ENCODE measurements at places on chromosomes 7 and 10. TPM values are rescaled to one million over a fixed set of nuclear protein-coding genes. Genes with fewer than 3 reads are reported as not detected.

The KCTD7 gene
- total RNA-seq: 8.6 TPM

The ARHGAP19 gene
- total RNA-seq: 11.8 TPM

The ACTL6B gene
- total RNA-seq: not detected

The SEMA3A gene
- total RNA-seq: 53.5 TPM

The TSPAN15 gene
- 1.2 TPM for total RNA-seq

The ITIH2 gene
- total RNA-seq: not detected

The SOSTDC1 gene
- total RNA-seq: not detected

All from A375 (cell line).